ENCODE measurements at places on chromosomes 3 and 15.

GRCh38 chr3:53725387-53725995, 120.7 kb downstream of the CHDH start:
- no peak for DNase-seq

DNA sequence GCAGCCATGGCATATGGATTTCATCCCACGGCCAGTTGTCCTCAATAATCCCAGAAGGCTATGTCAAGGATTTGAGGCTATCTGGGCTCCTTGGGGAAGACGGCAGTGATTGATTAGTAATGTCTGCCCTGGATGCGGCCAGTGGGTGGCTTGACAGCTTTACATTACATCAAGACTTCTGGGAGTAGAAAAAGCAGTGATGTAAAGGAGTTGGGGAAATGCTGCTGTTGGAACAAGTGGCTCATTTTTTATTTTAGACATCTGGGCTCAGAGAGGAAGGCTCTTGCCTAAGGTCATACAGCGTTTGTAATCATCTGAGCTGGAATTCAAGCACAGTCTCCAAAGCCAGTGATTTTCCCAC, 94.1 kb downstream of the FLNB start:
- DNase-seq, result no peak

DNA sequence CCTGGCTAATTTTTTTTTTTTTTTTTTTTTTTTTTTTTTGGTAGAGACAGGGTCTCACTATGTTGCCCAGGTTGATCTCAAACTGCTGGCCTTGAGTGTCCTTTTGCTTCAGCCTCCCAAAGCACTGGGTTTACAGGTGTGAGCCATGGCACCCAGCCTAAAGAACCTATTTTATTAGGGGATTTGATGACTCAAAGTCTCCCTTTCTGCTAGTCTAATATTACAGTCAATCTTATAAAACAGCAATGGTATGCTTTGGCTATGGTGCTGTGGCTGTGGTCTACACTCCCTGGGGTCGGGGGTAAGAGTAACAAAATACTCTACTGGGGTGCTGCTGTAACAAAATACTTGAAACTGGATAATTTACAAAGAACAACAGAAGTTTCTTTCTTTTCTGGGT, 44.8 kb downstream of the ZNF589 start:
- DNase-seq, result no peak

DNA sequence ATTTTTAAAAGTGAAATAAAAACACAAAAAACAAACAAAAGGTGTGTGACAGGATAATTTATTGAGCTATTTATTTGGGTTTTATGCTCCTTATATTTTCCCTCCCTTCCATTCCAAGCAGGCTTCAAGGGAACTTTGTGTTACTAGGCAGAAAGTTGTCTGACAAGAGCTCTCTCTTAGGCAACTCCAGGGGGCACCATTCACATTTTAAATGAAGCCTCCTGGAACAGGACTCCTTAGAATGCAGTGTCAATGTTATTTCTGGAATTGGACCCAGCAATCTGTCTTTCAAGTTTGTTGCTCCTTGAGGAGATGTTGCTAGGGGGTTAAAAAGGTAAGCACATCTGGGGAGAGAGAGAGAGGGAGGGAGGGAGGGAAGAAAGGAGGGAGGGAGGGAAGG, 5.4 kb upstream of the RFX7 start:
- peak; percentile 30 for DNase-seq

DNA sequence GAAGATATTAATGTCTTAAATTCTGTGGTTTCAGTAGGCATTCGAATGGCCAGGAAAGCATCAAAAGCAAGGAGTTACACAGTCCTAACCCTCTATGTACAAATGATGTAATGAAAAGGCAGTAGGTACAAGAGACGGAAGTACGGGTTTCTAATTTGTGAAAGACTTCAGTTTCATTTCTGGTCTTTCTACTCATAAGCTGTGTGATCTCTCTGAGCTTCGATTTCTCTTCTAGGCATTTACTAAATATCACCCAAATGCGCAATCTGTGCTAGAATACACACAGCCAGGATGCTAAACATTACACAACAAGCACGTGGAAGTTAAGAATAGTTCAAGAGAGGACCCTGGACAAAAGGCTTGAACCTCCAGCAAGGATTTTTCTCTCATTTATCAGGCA, 17.9 kb upstream of the STIMATE start:
- DNase-seq, result no peak

GRCh38 chr3:26562021-26562768, 60.4 kb upstream of the LRRC3B start:
- DNase-seq, result no peak

GRCh38 chr3:127840671-127841070, 18.4 kb upstream of the MGLL start:
- no peak for DNase-seq

DNA sequence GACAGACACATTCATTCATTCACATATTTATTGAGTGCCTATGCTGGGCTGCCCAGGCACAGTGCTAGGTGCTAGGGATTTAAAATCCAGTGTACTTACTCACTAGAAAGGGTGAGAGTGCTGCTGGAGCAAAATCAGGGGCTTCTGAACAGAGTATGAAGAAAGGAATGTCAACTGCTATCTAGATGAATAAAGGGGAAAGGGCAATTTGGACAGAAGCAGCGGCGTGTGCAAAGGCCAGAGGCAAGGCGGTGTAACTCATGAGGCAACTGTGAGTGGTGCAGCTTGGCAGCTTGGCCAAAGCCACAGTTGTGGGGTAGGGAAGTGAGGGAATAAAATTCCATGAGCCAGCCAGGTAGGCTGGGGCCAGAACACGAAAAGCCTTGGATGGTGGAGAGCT, 76.7 kb downstream of the RAD18 start:
- no peak for DNase-seq

GRCh38 chr15:25635191-25635590, 196.4 kb upstream of the UBE3A start:
- no peak for DNase-seq

GRCh38 chr3:63479661-63480035, 172.8 kb upstream of the SNTN start:
- no peak for DNase-seq

DNA sequence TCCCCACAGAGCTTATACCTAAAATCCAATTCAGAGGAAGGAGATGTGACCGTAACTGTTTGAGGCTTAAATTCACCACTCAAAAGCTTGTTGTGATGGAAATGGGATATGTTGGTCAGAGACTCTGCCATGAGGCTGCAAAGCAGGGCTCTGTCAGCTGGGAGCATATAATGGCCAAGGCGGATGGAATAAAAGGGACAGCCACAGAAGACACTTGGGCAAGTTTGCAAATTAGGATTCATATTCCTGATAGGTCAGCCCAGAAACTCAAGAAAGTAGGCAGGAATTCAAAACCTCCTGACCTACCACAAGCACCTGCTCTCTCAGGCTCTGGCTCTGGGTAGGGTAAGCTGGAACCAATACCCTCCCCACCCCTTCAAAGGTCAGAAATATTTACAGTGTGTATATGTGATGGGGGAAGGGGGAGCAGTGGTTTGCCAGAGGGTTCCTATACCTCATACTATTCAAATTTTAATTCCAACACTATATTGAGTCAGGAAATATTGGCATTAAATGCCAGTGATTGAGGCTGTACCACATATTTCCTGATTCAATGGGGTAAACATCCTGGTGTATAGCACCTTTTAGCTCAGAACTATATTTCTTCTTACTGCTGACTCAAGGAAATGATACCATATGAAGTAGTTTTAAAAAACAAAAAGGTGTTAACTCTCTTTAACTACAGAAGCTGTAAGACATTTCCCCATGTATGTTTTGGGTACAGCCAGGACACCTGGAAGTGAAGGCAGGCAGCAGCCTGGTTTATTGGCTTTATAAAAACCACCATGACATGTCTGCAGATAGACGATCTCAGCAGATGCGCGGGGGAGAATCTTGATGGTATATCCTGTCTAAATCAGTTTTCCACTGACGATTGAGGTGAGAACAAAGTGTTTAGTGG, 19.2 kb downstream of the FYCO1 start:
- no peak for DNase-seq

GRCh38 chr3:185959609-185960521, 22.1 kb upstream of the TRA2B start:
- peak; percentile 71 for DNase-seq

GRCh38 chr3:157918402-157918801, 187.8 kb downstream of the SHOX2 start:
- no peak for DNase-seq

All from LoVo (cell line).